ENCODE measurements at places on chromosomes 3 and 15.

DNA sequence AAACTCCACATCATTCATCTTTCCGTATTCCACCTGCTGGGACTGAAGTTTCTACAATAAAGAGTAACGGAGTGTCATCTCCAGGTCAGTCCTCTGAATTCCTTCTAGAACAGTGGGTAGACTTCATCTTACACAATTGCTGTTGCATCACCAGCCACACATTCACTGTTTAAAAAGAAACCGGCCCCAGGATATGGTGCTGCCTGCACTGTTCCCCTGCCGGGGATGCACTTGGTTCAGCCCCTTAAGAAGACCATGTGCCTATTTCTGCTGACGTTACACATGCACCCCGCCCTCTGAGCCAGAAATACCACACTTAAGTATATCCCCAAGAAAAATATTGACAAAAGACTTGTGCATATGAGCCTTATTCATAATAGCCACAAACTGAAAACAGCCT is 233.4 kb downstream of the FEZF2 start:
- no peak for DNase-seq

GRCh38 chr3:37770336-37770735 is 91.3 kb upstream of the CTDSPL start:
- DNase-seq: no peak

GRCh38 chr3:153572654-153573053 is 410.6 kb downstream of the RAP2B start:
- DNase-seq: no peak

DNA sequence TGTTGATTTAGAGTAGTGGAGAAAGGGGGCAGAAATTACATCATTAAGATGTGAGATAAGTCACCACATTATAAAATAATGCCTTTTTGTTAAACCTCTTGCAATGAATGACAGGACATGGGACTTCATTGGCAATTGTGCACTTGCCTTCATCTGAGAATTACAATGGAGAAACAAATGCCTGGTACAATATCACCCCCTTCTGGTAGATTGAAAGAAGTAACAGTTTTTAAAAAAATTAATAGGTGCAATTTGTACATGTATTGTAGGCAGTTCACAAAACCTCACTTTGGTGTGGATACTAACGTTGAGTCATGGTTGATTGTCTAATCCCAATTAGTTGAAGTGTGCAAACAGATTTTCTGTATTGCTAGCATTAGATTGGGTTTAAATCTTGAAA is 4.6 kb upstream of the P2RY14 start:
- DNase-seq: no peak

GRCh38 chr15:89299896-89300295 is 34.7 kb downstream of the POLG start:
- DNase-seq: no peak

DNA sequence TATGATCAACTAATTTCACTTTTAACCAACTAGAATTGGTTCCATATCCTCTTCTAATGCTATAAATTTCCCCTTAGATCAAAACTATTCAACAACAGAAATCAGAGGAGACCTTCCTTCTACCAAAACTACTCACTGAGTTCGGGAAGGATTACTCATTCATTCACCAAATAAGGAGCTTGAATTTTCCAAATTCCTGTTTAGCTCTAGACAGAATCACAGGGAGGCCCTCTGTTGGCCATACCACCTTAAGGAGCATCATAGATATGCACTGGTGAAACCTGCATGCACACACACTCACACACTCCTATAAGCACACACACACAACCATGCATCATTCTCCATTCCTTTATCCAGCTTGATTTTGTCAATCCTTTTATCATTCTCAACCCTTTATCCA is 49.0 kb downstream of the SUCLG2 start:
- no peak for DNase-seq

DNA sequence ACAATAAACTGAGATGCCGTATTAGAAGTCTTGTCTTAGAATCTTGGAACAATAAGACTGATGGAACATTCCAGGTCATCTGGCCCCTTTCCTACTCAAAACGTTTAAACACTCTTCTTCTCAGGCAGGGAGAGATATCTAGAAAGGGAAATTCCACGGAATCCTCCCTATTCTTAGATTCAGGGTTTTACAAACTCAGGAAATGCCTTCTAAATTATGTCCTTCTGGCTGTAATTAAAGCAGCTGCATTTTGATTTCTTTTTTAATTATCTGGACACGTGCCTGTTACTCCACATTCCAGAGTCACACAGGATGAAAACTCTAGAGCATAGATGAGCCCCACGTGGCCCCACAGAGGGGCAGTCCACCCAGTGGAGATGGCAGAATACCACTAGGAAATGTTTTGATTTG is 41.5 kb upstream of the MTMR10 start:
- DNase-seq: no peak

DNA sequence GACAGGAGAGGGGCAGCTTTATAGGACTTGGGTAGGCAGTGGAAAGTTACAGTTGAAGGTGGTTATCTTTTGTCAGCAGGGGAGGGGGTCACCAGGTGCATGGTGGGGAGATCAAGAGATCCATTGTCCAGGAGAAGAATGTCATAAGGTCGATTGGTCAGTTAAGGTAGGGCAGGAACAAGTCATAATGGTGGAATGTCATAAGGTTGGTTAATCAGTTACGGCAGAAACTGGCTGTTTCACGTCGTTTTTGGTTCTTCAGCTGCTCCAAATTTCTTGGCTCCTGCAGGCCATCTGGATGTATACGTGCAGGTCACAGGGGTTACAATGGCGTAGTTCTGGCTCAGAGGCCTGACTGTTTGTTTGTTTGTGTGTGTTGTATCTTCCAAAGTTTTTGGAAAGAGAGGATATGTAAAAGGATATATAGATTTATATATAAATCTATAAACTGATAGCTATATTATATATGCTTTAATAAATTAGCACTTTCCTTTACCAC is 565.1 kb downstream of the ZNF385D start:
- DNase-seq: no peak

DNA sequence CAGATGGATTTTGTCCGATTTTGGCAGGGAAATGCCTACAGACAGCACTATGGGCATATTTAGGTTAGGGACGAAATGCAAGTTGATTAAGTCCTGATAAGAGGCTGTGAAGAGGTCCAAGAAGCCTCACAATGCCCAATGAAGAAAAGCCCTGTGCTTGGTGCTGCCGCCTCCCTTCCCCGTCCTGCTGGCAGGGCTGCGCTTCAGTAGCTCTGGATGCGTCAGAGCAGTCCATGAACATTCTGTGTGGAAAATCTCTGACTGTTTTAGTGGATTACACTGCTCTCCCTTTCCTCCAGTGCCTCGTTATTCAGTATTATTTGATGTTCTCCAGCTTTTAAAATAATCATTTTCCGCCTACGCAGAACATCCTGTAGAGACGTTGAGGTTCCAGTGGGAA is 39.6 kb downstream of the MLH1 start:
- DNase-seq: no peak

- DNase-seq: no peak
Measured at GRCh38 chr3:105345156-105345555, 21.6 kb upstream of the ALCAM start.

GRCh38 chr3:140597792-140598191 is 80.1 kb upstream of the TRIM42 start:
- DNase-seq: no peak

DNA sequence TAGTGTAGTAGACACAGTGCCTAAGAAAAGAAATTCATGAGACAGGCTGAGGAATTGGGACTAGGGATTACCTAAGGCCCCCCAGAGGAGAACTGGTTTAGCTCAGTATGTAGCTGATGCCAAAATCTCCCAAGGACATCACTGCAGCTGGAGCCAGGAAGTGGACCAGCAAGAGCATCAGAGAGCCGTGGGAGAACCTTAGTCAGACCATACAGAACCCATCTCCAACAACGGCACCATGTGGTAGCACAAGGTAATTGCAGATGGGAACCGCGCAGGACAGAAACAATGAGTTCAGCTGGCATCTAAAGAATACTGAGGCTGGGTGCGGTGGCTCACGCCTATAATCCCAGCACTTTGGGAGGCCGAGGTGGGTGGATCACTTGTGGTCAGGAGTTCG is 81.7 kb downstream of the WNT5A start:
- DNase-seq: no peak

- DNase-seq: no peak
Measured at GRCh38 chr15:55224892-55225291, 28.2 kb upstream of the RSL24D1 start.

- DNase-seq: no peak
Measured at GRCh38 chr15:26628879-26629529, 143.9 kb downstream of the GABRB3 start.

DNA sequence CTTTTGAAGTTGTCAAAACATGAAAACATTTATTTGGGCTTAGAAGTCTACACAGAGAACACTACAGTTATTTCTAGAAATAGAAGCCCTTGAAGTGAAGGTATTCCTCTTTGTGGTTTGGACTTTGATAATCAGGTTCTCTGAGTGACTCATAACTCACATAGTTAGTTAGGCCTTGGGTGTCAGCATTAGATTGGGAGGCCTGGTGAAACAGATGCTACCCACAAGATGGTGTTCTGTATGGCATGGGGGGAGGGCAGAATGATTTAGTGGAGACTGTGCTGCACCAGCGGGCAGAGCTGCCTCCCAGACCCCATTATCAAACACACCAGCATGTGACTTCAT is 108.9 kb upstream of the ETV5 start:
- DNase-seq: no peak

DNA sequence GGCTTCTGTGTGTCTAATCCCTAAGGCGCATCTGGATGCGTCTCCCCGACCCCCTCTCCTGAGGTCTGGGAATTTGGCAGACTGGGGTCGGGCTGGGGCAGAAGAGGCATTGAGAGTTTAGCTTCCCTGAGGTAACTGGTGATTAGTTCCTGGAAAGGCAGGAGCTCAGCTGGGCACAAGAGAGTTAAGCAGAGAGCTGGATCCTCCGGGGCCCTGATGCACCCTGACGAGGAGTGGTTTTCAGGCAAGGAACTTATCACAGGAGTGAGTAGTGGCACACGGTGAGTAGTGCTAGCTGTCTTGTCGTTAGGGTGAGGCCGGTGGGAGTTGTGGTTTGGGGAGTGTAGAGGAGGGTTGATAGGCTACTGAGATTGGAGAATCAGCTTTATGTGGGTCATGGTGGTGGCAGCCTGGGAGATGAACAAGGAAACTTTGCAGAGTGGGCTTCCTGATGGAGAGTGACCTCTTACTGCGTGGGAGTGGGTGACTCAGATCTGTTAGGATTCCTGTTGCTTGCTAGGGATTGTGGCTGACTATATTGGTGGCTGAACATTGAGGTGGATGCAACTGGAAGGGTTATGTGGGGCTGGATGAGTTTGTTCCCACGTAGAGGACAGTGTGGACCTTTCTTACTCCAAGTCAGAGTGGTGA is 897 bp downstream of the RAD54L2 start:
- peak; percentile 35 for DNase-seq

GRCh38 chr3:58036293-58037032 is 28.2 kb downstream of the FLNB start:
- no peak for DNase-seq

- DNase-seq: no peak
Measured at GRCh38 chr15:58329781-58330671, 101.8 kb upstream of the LIPC start.

DNA sequence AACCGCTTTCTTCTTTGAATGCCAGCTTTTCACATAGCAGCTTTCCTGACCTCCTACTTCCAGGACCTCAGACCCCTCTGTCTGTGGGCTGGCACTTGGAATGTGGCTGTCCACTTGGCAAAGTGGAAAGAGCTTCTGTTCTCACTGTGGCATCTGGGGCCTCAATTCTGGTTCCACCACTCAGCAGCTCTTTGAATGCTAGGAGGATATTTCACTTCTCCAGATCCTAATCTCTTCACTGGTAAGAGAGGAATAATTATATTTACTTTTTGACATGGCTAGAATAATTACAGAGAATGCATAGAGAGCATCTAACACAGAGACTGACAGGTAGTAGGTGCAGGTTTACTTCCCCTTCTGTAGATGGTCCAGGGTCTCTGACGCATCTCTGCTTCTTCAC is 405.9 kb downstream of the LPP start:
- DNase-seq: no peak

DNA sequence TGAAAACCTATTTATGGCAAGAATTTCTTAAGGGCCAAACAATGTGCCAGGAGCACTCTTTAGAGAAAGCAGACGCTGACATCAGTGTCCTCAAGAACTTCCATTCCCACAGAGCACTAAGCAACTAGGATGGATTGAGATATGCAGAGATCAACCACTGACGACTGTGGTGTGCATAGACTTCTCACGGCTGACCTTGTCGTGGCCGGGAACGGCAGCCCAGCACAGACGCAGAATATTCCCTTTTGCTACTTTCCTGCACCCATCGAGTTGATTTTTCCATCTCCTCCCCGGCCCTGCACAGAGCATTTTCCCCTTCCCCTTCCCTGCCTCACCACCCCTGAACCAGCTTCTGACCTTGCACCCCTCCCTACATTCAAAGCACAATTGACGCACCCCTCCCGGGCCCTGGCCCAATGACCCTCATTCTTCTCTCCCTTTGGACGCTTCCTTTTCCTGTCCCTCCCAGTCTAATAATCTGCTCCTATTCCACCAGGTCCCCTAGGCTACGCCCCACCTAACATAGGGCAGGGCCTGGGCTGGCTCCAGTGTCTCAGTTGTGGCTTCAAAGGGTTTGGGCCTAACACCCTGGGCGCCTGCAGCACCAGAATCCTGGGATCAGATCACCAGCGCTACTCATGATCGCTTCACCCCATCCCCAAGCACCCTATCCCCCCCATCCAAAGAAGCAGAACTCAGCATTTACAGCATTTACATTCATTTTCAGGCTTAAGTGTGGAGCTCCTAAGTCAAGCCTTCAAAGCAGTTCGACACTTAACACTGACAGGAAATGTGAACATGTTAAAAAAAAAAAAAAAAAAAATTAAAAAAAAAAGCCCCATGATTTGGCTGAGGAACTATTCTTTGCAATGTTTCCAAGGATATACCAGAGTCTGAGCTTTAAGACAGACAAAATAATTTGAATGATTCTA is 151.2 kb downstream of the FOXP1 start:
- DNase-seq: no peak

DNA sequence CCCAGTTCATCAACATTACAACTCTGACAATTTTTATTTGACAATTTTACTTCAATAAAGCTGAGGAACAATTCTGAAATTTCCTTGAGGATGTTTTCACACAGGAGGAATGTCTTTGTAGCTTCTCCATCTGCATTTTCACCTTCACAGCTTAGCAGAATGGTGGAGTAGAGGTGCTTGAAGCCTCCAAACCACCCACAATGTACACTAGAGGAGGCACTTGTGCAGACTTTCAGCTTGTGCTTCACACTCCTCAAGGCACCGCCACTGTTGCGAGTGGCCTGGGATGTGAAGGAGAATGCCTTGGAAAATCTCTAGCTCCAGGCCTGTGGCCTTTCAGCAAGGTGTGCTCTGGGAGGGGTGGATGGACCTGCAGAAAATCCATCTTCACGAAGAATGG is 181.9 kb downstream of the EPHB1 start:
- DNase-seq: no peak

GRCh38 chr3:184946917-184947316 is 135.0 kb downstream of the VPS8 start:
- DNase-seq: no peak

GRCh38 chr15:68151277-68151676 is 53.9 kb downstream of the CALML4 start:
- DNase-seq: no peak

GRCh38 chr15:49046220-49047102 is at the start of gene SECISBP2L:
SECISBP2L (minus strand) TSS chr15:49046446; CDS start chr15:49046299, 147 bp downstream.
- DNase-seq: peak; percentile 85

GRCh38 chr3:40780291-40780924 is 255.6 kb downstream of the ZNF621 start:
- DNase-seq: no peak

- no peak for DNase-seq
Measured at GRCh38 chr3:47404955-47405790, 24.4 kb downstream of the PTPN23 start.
